ENCODE measurements at places on chromosomes 3 and 15.
A peak's percentile ranks its signal among the peaks of the same experiment; 100 is the strongest.

DNA sequence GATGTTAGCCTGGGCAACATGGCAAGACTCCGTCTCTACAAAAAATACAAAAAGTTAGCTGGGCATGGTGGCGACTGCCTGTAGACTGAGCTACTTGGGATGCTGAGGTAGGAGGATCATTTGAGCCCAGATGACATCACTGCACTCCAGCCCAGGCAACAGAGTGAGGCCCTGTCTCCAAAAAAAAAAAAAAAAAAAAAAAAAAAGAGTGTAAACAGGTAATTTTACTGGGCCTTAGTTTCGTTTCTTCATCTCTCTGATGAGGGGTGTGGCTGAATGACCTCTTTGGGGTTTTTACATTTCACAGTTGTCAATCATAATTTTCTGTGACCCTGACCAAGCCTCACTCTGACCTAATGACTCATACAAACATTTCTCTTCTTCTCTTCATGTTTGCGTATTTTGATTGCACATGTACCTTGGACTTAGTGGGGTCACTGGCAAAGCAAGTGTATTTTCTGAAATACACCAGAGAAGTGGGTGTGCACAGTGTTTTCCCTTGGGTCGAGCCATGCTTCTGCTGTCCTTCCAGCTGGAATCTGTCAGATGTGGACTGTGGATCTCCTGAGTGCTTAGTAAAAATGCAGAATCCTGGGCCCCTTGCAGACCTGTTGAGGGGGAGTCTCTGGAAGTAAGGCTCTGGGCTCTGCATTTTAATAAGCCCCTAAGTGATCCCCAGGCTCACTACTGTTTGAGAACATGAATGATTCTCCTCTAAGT, 140.5 kb downstream of the FNDC3B start:
- DNase-seq, result no peak

GRCh38 chr3:131349946-131350347, 31.6 kb upstream of the NUDT16 start:
- peak; percentile 9 for DNase-seq

DNA sequence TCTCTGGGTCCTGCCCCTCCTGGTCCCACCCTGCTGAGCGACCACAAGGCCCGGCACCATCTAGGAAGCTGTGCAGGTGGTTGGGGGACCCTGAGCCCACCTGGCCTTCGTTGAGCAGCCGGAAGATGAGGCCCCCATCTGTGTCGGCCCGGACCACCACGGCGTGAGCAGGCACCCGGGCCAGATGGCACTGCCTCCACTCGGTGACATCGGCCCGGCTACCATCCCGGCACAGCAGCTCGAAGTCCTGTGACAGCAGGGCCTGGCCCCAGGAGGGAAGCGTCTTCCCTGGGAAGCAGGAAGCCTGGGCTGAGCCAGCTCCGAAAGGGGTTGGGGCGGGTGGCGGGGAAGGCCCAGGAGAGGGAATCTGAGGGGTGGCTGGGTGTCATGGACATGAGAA, 12.6 kb downstream of the MELTF start:
- DNase-seq, result no peak

- peak; percentile 66 for DNase-seq
These were observed 120.0 kb downstream of the CYP19A1 start for GRCh38 chr15:51218299-51218938.

GRCh38 chr3:119911748-119912147, 129.8 kb downstream of the NR1I2 start:
- no peak for DNase-seq

DNA sequence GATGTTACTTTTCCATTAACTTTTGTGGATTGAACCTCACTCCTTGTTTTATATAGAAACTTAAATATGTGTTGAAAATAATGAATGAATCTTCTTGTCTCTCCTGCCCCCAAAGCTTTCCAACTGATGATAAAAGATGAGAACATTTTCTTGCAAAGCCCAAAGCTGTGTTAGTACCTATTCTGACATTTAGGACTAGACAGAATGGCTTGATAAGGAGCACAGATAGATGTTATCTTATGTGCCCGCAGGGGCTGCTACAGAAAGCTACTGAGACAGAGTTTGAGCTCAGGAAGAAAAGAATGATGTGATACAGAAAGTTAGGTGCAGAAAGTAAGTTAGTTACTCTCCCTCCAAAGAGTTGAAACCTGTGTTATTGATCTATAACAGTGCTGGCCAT, 109.4 kb upstream of the ATP11B start:
- DNase-seq, result no peak

DNA sequence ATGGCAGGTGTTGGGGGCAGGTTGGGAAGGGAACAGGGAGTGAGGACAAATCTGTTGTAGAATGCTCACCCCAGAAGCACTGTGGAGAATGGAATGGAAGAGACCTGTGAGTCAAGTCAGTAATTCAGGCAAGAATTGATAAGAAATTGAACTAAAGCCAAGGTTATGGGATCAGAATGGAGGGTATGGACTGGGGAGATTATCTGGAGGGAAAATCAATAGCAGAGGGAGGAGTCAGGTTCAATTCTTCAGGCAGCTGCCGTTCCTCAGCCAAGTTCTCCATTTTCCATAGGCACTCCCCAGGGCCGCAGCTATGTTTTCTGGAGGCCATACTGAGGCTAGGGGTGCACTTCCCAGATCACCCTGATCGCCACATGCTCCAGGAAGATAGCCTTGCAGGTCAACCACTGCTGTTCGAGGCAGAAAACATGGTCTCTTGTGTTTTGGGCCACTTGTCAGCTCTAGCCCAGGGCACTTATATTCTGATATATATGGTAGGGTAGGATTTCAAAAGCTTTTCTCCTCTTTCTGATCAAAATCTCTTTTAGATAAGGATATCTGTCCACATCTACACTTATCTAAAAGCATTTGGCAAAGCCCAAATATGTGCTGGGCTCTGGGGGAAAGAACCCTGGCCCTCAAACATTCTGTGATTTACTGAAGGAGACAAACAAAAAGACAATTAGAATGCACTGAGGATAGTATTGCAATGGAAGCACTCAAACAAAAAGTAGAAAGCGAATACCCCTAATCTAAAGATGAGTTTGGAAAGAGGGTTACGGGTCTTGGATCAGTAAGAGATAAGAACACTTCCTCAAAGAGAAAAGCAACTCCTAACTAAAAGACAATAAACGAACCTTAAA, 92.3 kb downstream of the TMEM212 start:
- DNase-seq, result no peak

- no peak for DNase-seq
These were observed 44.2 kb downstream of the ZMAT3 start for GRCh38 chr3:179027326-179027900.

GRCh38 chr3:98821063-98821462, 57.9 kb downstream of the ST3GAL6 start:
- DNase-seq, result no peak

- DNase-seq, result no peak
These were observed 798.3 kb downstream of the ROBO1 start for GRCh38 chr3:78969483-78969882.

DNA sequence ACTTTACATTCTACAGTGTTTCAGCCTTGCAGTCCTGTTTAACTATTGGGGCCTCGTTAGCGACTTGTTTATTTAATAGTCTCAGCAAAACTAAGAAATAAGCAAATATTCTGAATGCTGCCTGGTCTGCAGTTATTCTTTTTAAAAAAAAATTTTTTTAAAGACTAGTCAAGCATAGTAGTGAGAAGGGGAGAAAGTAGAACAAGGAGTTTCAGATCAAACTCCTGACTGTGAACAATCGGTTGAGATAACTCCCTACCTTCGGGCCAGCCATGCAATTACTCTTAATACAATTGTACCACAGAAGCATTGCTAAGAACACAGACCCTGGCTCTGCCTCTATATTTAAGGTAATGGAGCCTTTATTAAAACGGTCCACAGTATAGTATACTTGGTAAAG, 5.8 kb upstream of the DUT start:
- no peak for DNase-seq

DNA sequence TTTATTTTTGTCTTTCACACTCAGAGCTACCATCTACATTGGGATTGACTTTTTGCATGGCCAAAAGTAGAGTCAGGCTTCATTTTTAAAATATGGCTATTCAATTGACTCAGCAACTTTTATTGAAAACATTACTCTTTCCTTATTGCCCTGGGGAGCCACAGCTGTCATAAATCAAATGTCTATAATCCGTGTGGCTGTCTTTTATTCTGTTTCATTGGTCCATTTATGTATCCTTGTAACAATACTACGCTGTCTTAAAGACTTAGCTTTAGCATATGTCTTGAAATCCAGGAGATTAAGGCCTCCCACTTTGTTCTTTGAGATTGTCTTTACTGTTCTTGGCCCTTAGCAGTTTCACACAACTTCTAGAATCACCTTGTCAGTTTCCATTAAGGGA, 55.2 kb downstream of the CEMIP start:
- DNase-seq, result no peak

DNA sequence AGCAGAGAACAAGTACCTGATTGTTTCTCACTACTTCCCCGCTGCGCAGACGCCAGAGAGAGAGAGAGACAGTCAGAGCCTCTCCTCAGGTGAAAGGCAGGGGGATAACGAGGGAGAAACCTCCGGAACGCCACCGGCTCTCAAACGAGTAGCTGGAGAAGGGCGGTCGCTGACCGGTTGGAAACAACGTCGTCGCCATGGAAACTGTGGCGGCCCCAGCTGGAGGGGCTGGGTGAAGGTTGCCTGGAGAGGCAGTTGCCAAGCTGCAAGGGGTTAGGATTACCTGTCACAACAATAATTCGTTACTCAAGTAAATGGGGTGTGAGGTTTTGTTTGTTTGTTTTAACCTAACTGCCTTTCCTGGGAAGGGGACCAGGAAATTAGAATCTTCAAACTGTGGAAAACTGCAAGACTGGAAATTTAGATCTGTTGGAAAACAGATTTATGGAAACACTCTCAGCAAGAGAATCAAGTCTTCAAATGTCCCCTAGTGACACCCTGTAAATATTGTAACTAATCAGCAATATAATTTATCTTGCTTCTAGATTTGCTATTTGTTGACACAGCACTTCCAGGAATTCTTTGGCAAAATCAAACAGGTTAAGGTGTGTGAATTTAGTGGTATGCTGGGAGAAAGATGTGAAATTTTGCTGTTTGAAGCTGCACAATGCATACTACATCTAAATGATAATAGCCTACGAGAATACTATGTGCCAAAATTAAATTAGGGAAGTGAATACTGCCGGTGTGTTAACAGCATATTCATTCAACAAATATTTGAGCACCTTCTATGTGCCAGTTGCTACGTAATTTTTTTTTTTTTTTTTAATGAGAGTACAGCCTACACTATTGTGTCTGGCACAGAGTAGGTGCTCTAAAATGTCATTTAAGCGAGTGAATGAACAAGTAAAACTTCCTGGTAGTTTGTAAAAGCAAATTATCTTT, at the start of gene DNAH12:
TSS of gene DNAH12 (minus strand) at position 164 of the 945 bp plus-strand sequence. CDS start 1,474 bp downstream, outside the sequence.
- no peak for DNase-seq

DNA sequence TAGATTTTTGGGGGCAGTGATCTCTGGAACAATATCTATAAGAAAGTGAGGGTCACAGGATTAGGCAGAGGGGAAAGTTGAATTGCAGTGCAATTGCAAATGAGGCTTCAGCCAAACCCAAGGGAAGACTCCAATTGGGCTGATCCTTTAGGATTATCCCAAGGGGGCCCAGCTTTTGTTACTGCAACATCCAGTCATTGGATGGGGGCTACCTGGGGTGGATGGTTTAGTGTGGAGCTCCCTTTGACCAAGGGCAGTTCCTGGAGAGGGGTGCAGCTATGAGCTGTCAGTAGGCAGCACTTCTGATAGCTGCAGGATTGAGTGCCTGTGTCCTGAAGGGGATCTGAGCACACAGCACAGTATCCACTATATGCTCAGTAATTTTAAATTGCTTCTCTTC, 355.2 kb upstream of the AZI2 start:
- DNase-seq, result no peak

DNA sequence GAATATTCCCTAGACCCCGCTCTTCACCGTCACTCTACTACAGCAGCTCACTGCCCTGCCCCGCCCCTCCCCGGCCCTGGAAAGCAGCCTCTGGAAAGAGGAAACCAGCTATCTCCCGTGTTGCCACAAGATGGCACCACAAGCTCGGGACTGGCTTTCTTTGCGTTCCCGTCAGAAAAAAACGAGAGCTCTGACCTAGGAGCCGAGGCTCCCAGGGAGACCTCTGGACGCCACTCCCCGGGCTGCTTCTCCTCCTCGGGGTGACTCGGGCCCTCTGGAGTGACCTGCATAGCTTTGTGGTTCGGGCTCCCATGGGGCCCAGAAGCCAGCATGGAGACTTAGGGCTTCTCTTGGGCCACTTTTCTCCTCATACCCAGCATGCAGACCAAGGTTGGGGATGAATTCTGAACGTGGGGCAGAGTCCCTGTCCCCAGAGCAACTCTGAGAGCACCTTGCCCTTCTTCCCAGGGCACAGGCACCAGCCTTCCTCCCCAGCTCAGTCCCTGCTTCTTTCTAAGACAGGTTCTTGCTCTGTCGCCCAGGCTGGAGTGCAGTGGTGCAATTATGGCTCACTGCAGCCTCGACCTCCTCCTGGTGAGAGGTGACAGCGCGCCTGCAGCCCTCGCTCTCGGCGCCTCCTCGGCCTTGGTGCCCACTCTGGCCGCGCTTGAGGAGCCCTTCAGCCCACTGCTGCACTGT, 19.0 kb downstream of the STOML1 start:
- peak; percentile 70 for DNase-seq
